ENCODE measurements at places on chromosomes 6 and 20. TPM values are rescaled to one million over a fixed set of nuclear protein-coding genes. Genes with fewer than 3 reads are reported as not detected.

DNA sequence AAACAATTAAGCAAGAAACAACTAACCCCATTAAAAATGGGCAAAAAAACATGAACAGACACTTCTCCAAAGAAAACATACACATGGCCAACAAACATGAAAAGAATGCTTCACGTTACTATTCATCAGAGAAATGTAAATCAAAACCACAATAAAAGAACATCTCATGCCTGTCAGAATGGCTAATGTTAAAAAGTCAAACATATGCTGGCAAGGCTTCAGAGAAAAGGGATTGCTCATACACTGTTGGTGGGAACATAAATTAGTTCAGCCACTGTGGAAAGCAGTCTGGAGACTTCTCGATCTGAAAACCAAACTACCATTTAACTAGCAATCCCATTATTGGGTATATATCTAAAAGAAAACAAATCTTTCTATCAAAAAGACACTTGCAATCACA is 217.5 kb downstream of the TINAG start:
- no peaks in the 10 kb centered on the region for H3K27me3 ChIP-seq
- no peak overlapping the region for H3K4me3 ChIP-seq
- H3K36me3 ChIP-seq = no peaks in the 10 kb centered on the region
- no peak overlapping the region for H3K27ac ChIP-seq
- H3K4me1 ChIP-seq = no peaks in the 10 kb centered on the region

- H3K4me3 ChIP-seq = no peak overlapping the region
- peaks cover 17% of the 10 kb centered on the region for H3K27me3 ChIP-seq
- no peaks in the 10 kb centered on the region for H3K4me1 ChIP-seq
- H3K36me3 ChIP-seq = no peaks in the 10 kb centered on the region
Measured at GRCh38 chr20:63086421-63087235, 79.9 kb upstream of the BHLHE23 start.

DNA sequence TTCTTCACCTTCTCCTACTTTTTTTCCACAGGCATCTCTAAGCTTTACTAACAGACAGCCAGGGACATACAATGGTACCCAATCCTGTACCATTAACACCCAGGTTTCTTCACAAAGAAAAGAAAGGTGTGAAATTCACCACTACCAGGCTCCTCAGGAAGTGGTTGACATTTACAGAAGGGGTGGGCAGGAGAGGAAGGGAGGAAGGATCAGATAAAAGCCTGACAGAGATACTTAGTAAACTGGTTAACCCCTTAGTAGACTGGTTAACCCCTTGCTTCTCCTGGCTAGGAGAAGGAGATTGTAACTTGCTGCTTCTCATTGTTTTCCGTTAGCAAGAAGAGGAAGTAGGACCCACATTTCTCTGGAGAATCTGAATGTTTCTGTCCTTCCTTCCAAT is 7.2 kb downstream of the SAMD3 start:
- no peak for DNase-seq
- H3K27me3 ChIP-seq = no peaks in the 10 kb centered on the region
- no peak overlapping the region for H3K4me3 ChIP-seq
- H3K4me1 ChIP-seq = no peaks in the 10 kb centered on the region
- no peaks in the 10 kb centered on the region for H3K36me3 ChIP-seq
- H3K27ac ChIP-seq = no peak overlapping the region

DNA sequence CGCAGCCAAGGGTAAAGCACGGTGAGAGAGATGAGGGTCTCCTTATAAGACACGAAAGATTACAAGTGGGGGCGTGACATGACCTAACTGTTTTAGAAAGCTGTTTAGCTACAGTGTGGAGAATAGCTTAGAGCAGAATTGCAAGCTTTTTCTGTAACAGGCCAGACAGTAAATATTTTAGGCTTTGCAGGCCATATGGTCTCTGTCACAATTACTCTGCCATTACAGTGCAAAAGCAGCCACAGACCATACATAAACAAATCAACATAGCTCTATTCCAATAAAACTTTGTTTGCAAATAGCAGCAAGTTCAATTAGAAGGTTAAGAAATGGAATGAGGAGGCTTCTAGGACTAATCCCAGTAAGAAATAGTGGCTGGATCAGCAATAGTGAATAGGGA is 16.8 kb downstream of the PGM3 start:
- H3K27ac ChIP-seq = no peak overlapping the region
- DNase-seq = no peak
- peaks cover 58% of the 10 kb centered on the region for H3K36me3 ChIP-seq
- no peak overlapping the region for H3K4me3 ChIP-seq

DNA sequence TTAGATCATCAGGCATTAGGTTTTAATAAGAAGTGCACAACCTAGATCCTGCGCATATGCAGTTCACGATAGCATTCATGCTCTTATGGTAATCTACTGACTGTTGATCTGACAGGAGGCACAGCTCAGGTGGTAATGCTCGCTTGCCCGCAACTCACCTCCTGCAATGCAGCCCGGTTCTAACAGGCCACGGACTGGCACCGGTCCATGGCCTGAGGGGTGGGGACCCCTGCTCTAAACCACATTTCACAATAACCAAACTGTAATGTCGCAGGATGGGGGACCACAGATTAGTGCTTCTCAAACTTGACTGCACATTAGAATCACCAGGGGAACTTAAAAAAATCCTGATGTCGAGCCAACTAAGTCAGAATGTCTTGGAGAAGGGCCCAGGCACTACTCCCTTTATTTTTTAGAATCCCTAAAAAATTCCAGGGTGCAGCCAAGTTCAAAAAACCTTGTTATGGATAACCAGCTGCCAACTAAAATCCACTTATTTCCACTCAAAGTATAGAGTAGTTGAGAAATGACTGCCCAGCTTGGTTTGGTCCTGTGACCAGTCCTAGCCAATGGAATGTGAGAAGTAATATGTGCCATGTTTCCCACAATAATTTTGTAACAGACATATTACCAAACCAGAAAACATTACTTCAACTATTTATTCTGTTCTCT is 3.1 kb downstream of the SHPRH start:
- no peaks in the 10 kb centered on the region for H3K27me3 ChIP-seq
- H3K4me3 ChIP-seq = no peak overlapping the region
- H3K4me1 ChIP-seq = peaks cover 23% of the 10 kb centered on the region
- H3K27ac ChIP-seq = no peak overlapping the region
- H3K36me3 ChIP-seq = no peaks in the 10 kb centered on the region

DNA sequence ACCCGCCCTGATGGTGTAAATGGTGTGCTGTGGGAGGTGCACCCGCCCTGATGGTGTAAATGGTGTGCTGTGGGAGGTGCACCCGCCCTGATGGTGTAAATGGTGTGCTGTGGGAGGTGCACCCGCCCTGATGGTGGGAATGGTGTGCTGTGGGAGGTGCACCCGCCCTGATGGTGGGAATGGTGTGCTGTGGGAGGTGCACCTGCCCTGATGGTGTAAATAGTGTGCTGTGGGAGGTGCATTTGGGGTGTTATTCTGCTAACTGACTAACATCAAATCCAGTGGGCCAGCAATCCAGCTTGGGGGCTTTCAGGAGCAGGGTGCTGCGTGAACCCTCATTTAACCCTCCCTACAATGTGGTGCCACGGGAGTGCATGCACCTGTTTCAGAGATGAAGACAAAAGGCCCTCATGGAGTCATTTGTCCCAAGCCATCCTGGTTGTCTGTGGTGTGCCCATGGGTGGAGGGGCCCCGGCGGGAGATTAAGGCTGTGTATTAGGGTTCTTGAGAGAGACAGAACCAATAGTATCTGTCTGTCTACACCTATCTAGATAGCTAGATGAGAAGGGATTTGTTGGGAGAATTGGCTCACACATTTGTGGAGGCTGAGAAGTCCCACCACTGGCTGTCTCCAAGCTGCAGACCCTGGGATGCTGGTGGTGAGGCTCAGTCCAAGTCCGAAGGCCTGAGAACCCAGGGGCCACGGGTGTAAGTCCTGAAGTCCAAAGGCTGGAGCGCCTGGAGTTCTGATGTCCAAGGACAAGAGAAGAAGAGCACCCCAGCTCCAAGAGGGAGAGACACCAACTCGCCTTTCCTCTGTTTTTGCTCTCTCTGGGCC is 39.2 kb downstream of the TMEM242 start:
- DNase-seq = no peak
- no peaks in the 10 kb centered on the region for H3K27me3 ChIP-seq
- no peaks in the 10 kb centered on the region for H3K36me3 ChIP-seq
- no peak overlapping the region for H3K27ac ChIP-seq
- no peak overlapping the region for H3K4me3 ChIP-seq

GRCh38 chr20:6993011-6993410 is 225.5 kb downstream of the BMP2 start:
- H3K27me3 ChIP-seq = no peaks in the 10 kb centered on the region
- no peak for DNase-seq
- H3K4me3 ChIP-seq = no peak overlapping the region
- H3K36me3 ChIP-seq = no peaks in the 10 kb centered on the region
- H3K4me1 ChIP-seq = no peaks in the 10 kb centered on the region
- no peak overlapping the region for H3K27ac ChIP-seq

- peaks cover 6% of the 10 kb centered on the region for H3K4me1 ChIP-seq
- H3K36me3 ChIP-seq = no peaks in the 10 kb centered on the region
- H3K4me3 ChIP-seq = peak overlapping the region; percentile 89
- peak overlapping the region; percentile 92 for H3K27ac ChIP-seq
- no peak for DNase-seq
Measured at GRCh38 chr6:118893064-118893806, 717 bp upstream of the ASF1A start.

- no peak for DNase-seq
- H3K27ac ChIP-seq = no peak overlapping the region
- no peaks in the 10 kb centered on the region for H3K36me3 ChIP-seq
- no peaks in the 10 kb centered on the region for H3K27me3 ChIP-seq
Measured at GRCh38 chr20:61503106-61503505, 251.0 kb downstream of the CDH4 start.

Gene SLC44A4
- 0.17 TPM for total RNA-seq

Gene ETV7
- 0.17 TPM for total RNA-seq

Gene HLA-DRB5
- total RNA-seq = 3.8 TPM

Gene OR2H1
- total RNA-seq = not detected

Measured in liver (tissue), 10 donors.